ENCODE measurements at places on chromosomes 7 and 10.

DNA sequence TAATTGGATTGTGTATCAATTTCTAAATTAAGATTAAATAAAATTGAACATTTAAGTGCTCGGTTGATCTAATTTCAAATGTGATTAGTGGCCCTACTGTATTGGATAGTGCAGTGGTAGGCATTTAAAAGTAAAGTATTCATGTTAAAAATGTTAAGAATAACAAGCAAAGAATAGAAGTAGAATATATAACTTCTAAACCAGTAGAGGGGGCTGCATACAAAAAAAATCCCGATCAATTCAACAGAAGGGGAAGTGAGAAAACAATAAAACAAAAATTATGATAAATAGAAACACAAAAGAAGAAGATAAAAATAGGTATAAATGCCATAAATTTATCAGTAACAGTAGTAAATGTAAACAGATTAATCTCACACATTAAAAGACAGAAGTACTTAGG, 24.9 kb upstream of the WDFY4 start:
- DNase-seq, result no peak

DNA sequence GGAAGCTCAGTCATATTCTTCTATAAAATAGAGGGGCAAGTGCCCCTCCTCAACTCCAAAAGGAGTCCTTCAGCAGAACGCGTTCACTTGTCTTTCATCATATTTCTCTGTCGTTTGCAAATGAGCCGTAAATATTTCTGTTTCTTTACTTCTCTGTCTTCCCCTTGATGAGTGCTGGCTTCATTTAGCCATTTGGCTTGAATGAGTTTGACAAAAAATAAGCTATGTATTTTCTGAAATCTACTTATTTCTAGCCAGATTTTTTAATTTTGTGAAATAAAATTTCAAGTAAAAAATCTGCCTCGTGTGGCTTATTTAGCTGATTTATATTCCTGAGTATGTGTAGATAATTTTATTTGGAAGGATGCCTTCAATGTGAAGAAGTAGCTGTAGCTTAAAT, 170.8 kb upstream of the DGKB start:
- DNase-seq, result no peak

- no peak for DNase-seq
These were observed 25.6 kb downstream of the DIP2C start for GRCh38 chr10:663831-664251.

- no peak for DNase-seq
These were observed 71.2 kb upstream of the INSIG1 start for GRCh38 chr7:155226261-155227003.

DNA sequence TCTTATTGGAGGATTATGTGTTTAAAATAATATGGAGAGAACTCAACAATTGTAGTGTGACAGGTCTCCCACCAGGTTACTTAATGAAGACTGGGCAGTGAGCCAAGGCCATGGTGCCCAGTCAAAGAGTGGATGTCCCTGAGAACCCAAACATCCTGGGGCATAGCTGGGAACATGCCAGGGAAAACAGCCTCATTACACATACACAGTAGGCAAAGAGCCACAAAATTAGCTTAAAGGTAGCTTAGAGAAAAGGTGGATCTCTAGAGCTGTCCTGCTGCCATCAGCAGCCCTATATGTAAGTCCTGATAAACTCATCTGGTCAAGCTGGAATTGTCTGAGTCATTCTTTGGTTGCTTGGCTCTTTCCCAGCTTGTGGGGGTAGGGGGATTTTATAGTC, 287.8 kb downstream of the PHF14 start:
- DNase-seq, result peak; percentile 72

GRCh38 chr7:159015454-159016410, 128.9 kb downstream of the VIPR2 start:
- no peak for DNase-seq

GRCh38 chr7:157831143-157831905, 494.5 kb downstream of the DNAJB6 start:
- no peak for DNase-seq

DNA sequence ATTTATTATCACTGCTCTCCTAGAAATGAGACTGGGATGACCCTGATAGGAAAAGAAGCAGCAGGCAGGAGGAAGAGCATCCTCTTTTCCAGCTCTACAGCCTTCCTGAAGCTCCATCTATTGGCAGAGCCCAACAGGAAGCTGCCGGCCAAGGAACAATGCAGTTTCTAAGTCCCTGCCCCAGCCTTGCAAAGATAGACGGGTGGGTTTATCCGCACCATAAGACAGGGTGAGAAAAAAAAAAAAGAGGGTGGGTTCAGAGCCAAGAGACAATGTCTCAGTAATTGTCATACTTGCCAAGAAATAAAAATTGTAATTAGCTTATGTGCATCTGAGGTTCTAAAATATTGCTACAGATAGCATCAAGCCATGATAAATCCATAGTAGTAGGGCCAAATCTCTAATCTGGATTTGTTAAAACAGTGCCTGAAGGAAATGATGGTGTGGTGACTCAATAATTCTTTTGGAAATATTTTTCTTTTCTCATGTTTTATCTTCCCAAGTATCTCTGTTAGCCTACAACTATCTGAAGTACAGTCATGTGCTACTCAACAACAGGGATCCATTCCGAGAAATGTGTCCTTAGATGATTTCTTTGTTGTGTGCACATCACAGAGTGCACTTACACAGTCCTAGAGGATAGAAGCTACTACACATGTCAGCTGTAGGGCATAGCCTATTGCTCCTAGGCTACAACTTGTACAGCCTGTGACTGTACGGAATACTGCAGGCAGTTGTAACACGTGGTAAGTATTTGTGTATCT, 242.9 kb upstream of the CXCL12 start:
- DNase-seq, result no peak

- no peak for DNase-seq
These were observed 322.8 kb downstream of the POM121L12 start for GRCh38 chr7:53358269-53358668.

DNA sequence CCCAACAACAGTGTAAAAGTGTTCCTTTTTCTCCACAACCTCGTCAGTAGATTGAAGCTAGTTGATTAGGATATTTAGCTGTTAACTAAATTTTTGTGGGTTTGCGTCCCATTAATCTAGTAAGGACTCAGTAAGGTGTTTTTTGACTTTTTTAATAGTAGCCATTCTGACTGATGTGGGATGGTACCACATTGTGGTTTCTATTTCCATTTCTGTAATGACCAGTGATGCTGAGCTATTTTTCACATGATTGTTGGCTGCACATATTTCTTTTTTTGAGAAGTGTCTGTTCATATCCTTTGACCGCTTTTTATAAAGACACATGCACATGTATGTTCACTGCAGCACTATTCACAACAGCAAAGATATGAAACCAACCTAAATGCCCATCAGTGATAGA, 5.6 kb upstream of the LRRN3 start:
- DNase-seq, result no peak

DNA sequence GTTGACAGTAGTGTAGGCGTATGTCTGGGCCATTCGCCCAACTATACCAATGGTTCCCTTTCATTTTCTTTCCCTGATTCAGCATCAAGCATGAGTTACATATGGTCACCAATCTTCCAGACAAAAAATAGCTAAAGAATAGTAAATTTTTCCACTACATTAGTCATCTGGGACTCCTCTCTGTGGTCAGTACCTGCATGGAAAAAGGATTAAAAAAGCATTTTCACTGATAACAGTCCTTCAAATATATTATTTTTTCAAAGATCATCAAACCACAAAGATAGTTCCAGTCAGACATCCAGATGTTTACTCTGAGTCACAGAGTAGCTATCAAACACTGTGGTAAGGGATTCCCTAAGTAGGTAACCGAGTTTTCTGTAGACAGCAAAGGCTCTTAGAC, 302.6 kb upstream of the SEMA3D start:
- DNase-seq, result no peak

GRCh38 chr7:18361756-18362155, 133.8 kb upstream of the HDAC9 start:
- DNase-seq, result no peak

- no peak for DNase-seq
These were observed 171.3 kb upstream of the PRKCQ start for GRCh38 chr10:6751363-6751762.

- DNase-seq, result no peak
These were observed 149.2 kb upstream of the LYZL2 start for GRCh38 chr10:30778769-30779168.

- no peak for DNase-seq
These were observed 142.8 kb downstream of the DGKB start for GRCh38 chr7:14759785-14760184.

GRCh38 chr7:20193242-20193777, 23.9 kb downstream of the MACC1 start:
- DNase-seq, result no peak

- DNase-seq, result no peak
These were observed 1.5 kb downstream of the MKX start for GRCh38 chr10:27743877-27744801.

- no peak for DNase-seq
These were observed 7.1 kb downstream of the SPOCK2 start for GRCh38 chr10:72081210-72081609.

- no peak for DNase-seq
These were observed 83.5 kb downstream of the ZMYND11 start for GRCh38 chr10:218798-219197.

DNA sequence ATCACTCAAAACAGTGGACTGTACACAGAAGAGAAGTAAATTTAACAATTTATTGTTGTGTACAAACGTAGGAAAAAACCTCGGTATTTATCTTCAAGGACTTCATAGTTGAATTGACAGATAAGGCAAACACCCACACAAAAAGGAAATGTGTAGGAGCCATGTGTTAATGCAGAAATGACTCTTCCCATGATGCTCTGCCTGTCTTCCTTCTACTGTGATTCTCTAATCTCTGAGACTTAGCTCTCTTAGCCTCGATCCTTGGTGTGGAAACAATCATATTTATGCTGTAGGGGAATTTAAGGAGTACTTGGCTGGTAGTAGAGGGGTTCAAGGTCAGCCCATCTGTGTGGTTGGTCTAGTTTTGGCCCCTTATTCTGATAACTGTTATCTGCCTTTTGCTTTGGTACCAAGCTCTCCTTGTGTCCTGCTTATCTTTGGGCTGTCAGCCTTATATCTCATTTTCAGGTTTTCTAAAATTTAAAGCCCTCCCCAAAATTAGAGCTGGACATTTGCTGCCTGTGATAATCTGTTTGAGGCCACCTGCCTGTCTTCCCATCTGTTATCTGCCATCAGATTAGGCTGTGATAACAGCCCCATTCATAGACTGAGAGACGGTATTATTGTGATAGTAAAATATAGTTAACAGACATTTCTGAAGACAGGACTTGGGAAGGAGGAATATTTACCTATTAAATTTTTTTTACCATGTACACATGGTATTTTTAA, 81.7 kb downstream of the GPR85 start:
- DNase-seq, result no peak

DNA sequence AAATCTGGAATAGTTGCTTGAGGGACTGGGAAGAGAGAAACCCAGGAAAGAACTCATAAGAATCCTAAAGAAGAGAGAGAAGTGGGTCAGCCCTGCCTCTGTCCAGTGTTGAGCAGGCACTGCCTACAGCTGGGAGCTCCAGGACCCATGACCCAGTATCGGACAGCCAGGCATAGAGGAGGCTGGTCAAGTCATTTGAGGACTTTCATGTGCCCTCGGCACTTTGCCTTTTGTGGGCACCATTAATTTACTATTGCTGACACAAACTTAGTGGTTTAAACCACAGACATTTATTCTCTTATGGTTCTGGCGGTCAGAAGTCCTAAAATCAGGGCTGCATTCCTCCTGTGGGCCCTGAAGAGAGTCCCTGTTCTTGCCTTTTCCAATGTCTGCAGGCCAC, 60.3 kb downstream of the CPXM2 start:
- no peak for DNase-seq

GRCh38 chr7:82810558-82811259, 352.0 kb downstream of the PCLO start:
- DNase-seq, result peak; percentile 1

- no peak for DNase-seq
These were observed 7.1 kb upstream of the ATP6V1F start for GRCh38 chr7:128855559-128855958.

DNA sequence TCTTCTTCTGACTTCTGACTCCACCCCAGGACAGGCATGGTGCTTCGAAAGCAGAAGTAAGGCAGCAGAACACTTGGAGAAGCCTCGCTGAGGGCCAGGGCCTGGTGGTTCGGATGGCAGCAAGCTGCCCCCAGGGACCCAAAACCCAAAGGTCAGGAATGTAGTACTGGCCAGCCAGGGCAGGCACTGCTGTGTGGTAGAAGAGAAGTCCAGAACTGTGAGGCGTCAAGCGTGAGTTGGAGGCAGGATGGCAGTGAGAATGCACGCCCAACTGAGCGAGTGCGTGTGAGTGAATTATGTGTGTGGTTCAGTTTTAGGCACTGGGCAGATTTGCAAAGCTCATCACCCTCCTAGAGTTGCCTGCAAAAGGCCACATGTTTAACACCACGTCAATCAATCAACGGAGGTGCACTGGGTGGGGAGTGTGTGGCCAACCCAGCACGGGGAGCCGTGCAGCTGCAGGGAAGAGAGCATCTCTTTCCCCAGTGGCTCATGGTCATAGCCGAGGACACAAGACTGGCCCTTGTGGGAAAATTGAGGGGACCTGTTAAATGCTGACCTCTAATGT, 144.3 kb downstream of the KCNMA1 start:
- DNase-seq, result no peak

DNA sequence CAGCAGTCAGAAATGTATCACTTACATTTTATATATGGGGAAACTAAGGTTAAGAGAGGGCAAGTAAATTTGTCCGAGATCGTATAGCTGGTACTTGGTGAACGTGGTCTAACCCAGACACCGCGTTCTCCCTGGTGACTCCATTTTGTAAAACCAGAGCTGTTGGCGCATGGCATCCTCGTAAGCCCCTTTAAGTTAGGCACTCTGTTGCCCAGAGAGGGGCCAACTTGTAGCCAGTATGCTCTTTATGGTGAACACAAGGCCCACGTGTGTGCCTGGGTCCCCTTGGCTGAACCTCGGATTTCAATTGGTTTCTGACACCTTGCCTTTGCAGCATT, 39.7 kb upstream of the ZNF518A start:
- no peak for DNase-seq

GRCh38 chr10:21529032-21529910, 3.8 kb upstream of the SKIDA1 start:
- DNase-seq, result no peak

GRCh38 chr7:97506728-97507127, 225.2 kb upstream of the TAC1 start:
- no peak for DNase-seq

DNA sequence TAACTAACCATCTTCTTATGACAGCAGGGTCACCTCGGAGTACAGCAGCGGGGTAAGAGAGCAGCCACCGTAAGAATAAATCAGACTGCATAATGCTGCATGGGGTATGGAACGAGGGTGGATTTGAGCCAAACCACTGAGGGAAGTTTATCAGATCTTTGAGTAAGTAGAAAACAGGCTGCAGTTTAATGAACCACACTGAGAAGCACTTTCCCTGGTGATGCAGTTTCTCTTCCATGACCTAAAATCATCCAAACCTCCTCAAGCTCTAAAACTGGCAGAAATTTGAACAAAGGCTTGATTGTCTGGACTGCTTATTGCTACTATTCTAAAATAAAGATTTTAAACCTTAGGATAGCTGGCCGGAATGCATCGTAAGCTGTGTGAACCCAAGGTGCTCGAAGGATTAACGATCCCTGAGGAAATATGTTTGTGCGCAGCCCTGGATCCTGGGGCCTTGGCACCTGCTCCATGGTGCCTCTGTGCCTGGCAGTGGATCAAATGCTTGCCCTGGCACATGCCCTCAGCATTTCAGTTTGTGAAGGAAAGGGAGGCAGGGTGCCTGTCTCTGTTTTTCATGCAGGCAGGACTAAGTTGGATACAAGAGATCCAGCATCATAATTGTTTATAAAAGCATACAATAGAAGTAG, 322.7 kb downstream of the LHFPL3 start:
- DNase-seq, result no peak

- no peak for DNase-seq
These were observed 11.7 kb downstream of the ORC5 start for GRCh38 chr7:104196161-104196560.

Data from NCI-H510A (cell line).